ENCODE measurements at places on chromosomes 2 and 18. TPM values are rescaled to one million over a fixed set of nuclear protein-coding genes. Genes with fewer than 3 reads are reported as not detected.

C2orf15 gene
- total RNA-seq: 2.8 TPM

ANO7 gene
- 0.89 TPM for total RNA-seq

TIMM21 gene
- 36.4 TPM for total RNA-seq

UGT1A4 gene
- total RNA-seq: not detected

UGT1A5 gene
- not detected for total RNA-seq

MC5R gene
- 0.30 TPM for total RNA-seq

SLC9A4 gene
- total RNA-seq: 0.06 TPM

REG1B gene
- not detected for total RNA-seq

GRCh38 chr2:218216336-218216673, 684 bp upstream of the ARPC2 start:
- H3K36me3 ChIP-seq: peaks cover 3% of the 10 kb centered on the region
- DNase-seq: no peak
- H3K4me3 ChIP-seq: peak overlapping the region; percentile 92
- H3K4me1 ChIP-seq: peaks cover 18% of the 10 kb centered on the region

DNA sequence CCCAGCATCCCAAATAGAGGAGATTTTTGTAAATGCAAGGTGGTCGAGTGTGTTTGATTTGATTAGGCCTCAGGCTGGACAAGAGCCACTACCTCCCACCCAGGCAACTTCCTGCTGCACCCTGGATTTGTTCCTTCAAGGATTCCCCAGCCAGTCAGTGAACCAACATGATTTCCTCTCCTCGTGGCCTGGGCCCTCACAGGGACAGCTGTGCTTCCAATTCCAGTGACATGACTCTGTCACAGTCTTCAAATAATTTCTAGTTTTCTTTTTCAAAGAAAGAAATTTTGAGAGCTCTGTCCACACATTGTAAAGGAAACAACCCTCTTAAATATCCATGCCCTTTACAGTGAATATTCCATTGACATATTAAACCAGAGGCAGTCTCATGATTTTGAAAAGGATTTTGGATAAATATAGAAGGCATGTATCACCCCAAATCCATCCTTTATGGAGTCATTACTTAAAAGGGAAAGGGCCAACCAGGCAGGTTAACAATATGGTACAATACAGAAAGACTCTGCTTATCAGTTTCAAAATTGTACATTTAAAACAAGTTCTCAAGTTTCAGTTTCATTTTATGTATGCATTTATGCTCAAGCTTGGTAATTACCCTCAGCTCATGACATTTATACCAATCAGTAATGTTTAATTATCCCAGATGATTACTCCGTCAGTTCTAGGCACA, 121.3 kb upstream of the FOSL2 start:
- H3K4me1 ChIP-seq: no peaks in the 10 kb centered on the region
- no peaks in the 10 kb centered on the region for H3K36me3 ChIP-seq
- no peaks in the 10 kb centered on the region for H3K27me3 ChIP-seq
- H3K4me3 ChIP-seq: no peak overlapping the region

- no peaks in the 10 kb centered on the region for H3K4me1 ChIP-seq
- H3K27me3 ChIP-seq: no peaks in the 10 kb centered on the region
- no peak overlapping the region for H3K4me3 ChIP-seq
Measured at GRCh38 chr2:1846046-1847015, 102.0 kb upstream of the PXDN start.

DNA sequence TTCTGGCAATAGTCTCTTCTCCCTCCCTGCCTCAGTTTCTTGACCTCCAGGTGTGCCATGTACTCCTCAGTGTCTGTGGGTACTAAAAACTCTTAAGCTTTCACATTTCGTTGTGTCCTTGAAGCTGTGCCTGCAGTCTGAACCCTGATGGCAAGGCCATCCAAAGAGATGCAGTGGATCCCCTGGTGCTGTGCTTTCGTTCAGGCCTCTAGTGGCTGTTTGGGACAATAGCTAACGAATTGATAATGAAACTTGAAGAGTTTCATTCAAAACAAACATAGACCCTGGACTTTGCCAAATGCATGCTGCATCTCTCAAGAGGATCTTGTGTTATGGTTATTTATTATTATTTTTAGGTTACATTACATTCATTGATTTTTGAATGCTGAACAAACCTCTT, 523.1 kb upstream of the FSIP2 start:
- H3K4me3 ChIP-seq: no peak overlapping the region
- no peaks in the 10 kb centered on the region for H3K36me3 ChIP-seq
- no peaks in the 10 kb centered on the region for H3K27me3 ChIP-seq
- no peaks in the 10 kb centered on the region for H3K4me1 ChIP-seq
- no peak for DNase-seq

- H3K4me3 ChIP-seq: no peak overlapping the region
- peak; percentile 62 for DNase-seq
- H3K4me1 ChIP-seq: peaks cover 8% of the 10 kb centered on the region
- H3K36me3 ChIP-seq: no peaks in the 10 kb centered on the region
Measured at GRCh38 chr2:105377871-105378270, 21.0 kb downstream of the FHL2 start.

DNA sequence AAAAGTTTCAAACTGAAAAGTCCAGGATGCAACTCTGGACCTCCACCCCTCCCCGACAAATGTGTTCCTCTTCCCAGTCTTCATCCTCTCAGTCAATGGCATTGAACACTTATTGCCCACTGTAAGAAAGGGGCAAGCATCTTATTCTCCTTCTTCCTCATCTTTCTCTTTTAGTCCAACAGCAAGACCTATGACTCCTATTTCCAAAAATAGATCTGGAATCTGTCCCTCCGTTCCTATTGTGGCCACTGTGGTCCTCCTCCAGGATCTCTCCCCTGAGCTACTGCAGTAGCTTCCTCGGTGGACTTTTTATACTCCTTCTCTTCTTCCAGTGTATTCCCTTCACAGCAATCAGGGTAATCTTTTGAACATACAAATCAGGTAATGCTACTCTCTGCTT, 28.0 kb upstream of the ARHGAP25 start:
- no peak for DNase-seq
- H3K27me3 ChIP-seq: no peaks in the 10 kb centered on the region
- H3K4me3 ChIP-seq: no peak overlapping the region
- no peaks in the 10 kb centered on the region for H3K4me1 ChIP-seq
- H3K27ac ChIP-seq: no peak overlapping the region

- no peaks in the 10 kb centered on the region for H3K4me1 ChIP-seq
- DNase-seq: no peak
- H3K27ac ChIP-seq: no peak overlapping the region
- no peaks in the 10 kb centered on the region for H3K36me3 ChIP-seq
Measured at GRCh38 chr2:185787227-185788145, 48.9 kb downstream of the FSIP2 start.

GRCh38 chr2:196177124-196177523, 5.7 kb upstream of the STK17B start:
- H3K27ac ChIP-seq: no peak overlapping the region
- no peak overlapping the region for H3K4me3 ChIP-seq
- H3K36me3 ChIP-seq: no peaks in the 10 kb centered on the region
- peaks cover 2% of the 10 kb centered on the region for H3K27me3 ChIP-seq
- DNase-seq: no peak

- H3K4me1 ChIP-seq: peaks cover 8% of the 10 kb centered on the region
- no peak overlapping the region for H3K27ac ChIP-seq
- no peak overlapping the region for H3K4me3 ChIP-seq
Measured at GRCh38 chr2:109136542-109136941, 7.5 kb downstream of the SH3RF3 start.

GRCh38 chr2:3154700-3155099, 222.9 kb downstream of the EIPR1 start:
- H3K4me3 ChIP-seq: no peak overlapping the region
- no peak overlapping the region for H3K27ac ChIP-seq
- peaks cover under 1% of the 10 kb centered on the region for H3K36me3 ChIP-seq
- no peaks in the 10 kb centered on the region for H3K4me1 ChIP-seq
- no peaks in the 10 kb centered on the region for H3K27me3 ChIP-seq
- DNase-seq: no peak

GRCh38 chr2:193895226-193895625, 1700.5 kb upstream of the TMEFF2 start:
- H3K27ac ChIP-seq: no peak overlapping the region
- no peaks in the 10 kb centered on the region for H3K27me3 ChIP-seq
- peak; percentile 83 for DNase-seq
- H3K36me3 ChIP-seq: no peaks in the 10 kb centered on the region

GRCh38 chr2:100240386-100240785, 81.9 kb downstream of the LONRF2 start:
- no peak for DNase-seq
- no peaks in the 10 kb centered on the region for H3K27me3 ChIP-seq
- peaks cover 18% of the 10 kb centered on the region for H3K4me1 ChIP-seq
- no peak overlapping the region for H3K4me3 ChIP-seq
- H3K36me3 ChIP-seq: no peaks in the 10 kb centered on the region
- no peak overlapping the region for H3K27ac ChIP-seq

DNA sequence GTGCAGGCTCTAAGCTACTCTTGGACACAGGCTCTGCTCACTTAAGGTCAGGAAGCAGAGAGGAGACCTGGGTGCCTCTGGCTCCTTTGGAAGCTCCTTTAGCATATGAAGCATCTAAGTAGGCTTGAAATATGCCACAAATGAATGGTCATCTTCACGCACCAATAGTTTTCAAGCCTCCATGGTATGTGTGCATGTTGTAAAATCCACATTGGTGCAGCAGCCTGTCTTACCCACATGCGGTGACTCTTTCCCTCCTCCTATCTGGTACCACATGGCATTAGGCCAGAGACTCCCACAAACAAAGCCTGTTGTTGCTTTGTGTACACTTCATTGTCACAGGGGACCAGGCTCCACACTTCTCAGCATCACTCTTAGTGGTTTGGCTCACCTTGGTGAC, 442.2 kb upstream of the RAB12 start:
- no peak for DNase-seq
- no peaks in the 10 kb centered on the region for H3K27me3 ChIP-seq
- peaks cover 11% of the 10 kb centered on the region for H3K4me1 ChIP-seq

DNA sequence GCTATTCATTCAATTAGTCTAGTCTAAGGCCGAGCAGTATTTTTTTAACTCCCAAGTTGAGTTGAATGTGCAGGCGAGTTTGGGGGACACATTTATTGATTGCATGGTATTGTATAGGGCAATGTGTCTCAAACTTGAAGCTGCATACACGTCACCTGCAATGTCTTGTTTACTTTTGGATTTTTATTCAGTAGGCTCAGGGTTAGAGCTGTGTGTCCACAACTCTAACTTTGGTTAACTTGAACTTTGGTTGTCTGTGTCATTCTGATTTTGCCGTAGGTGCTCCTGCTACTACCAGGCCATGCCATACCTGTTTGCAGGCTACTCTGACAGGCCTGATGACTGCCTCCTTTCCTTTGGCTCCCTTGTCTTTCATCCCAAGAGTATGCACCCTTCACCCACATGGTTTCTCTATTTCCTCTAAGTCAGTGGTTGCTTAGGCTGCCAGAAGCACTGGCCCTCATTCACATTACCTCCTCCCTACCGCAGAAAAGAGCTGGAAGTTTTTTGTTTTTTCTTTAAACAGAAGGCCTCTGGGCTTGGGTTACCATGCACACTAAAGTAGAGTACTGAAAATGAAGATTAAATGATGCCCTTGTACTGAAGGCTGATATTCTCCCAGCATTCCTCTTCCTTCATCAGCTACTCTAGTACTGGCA, 219.4 kb upstream of the SPOPL start:
- H3K27ac ChIP-seq: no peak overlapping the region
- no peaks in the 10 kb centered on the region for H3K4me1 ChIP-seq
- H3K27me3 ChIP-seq: no peaks in the 10 kb centered on the region
- DNase-seq: no peak

GRCh38 chr18:24187049-24187448, 48.2 kb downstream of the CABYR start:
- peaks cover 8% of the 10 kb centered on the region for H3K4me1 ChIP-seq
- H3K4me3 ChIP-seq: no peak overlapping the region
- no peaks in the 10 kb centered on the region for H3K27me3 ChIP-seq
- H3K27ac ChIP-seq: no peak overlapping the region

- H3K27ac ChIP-seq: no peak overlapping the region
- DNase-seq: no peak
- no peaks in the 10 kb centered on the region for H3K36me3 ChIP-seq
- H3K27me3 ChIP-seq: no peaks in the 10 kb centered on the region
- H3K4me1 ChIP-seq: peaks cover 4% of the 10 kb centered on the region
- H3K4me3 ChIP-seq: no peak overlapping the region
Measured at GRCh38 chr2:7795778-7796563, 878.8 kb downstream of the RNF144A start.

DNA sequence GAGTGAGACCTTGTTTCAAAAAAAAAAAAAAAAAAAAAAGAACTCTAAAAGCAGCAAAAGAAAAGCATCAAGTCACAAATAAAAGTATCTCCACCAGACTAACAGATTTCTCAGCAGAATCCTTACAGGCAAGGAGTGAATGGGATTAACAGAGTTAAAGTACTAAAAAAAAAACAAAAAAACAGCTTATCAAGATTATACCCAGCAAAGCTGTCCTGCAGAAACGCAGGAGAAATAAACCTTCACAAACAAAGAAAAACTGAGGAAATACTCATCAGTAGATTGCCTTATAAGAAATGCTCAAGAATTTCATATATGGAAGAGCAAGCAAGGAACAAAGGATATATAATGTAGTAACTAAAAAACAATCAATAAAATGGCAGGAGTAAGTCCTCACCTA, 35.6 kb downstream of the USP34 start:
- H3K27me3 ChIP-seq: no peaks in the 10 kb centered on the region
- peaks cover 8% of the 10 kb centered on the region for H3K36me3 ChIP-seq
- H3K27ac ChIP-seq: no peak overlapping the region

- peaks cover 5% of the 10 kb centered on the region for H3K4me1 ChIP-seq
- no peak overlapping the region for H3K27ac ChIP-seq
- H3K36me3 ChIP-seq: no peaks in the 10 kb centered on the region
- peak; percentile 76 for DNase-seq
- H3K4me3 ChIP-seq: no peak overlapping the region
Measured at GRCh38 chr2:36785179-36785795, 88.8 kb downstream of the VIT start.
